ENCODE measurements at places on chromosomes 5 and 9.

DNA sequence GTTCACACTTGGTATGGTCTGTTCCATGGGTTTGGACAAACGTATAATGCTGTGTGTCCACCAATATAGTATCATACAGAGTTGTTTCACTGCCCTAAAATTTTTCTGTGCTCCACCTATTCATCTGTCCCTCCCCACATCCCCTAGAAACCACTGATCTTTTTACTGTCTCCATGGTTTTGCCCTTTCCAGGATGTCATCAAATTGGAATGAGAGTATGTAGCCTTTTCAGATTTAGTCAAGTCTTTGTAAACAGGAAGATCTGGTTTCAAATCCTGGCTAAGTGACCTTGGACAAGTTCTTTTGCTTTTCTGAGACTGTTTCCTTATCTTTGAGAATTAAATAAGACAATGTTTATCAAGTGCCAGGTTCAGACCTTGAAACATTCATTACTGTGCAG, 13.2 kb upstream of the LVRN start:
- no peak for DNase-seq

DNA sequence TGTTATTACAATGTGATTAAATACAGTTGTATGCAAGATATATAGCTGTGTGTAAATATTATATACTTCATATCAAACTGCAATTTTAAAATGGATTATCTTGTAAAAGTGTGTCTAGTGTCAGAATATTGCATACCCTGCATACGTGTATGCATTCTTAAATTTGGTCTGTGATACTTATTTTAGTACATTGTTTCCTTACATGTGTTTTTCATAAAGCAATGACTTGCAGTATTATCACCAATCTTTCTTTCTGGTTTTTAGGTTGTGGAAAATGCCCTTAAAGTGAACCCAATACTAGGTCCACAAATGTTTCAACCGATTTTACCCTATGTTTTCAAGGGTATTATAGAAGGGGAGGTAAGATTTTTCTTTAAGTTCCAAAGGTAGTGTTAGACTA, 28.5 kb upstream of the LRRC70 start:
- DNase-seq, result no peak

- no peak for DNase-seq
Measured at GRCh38 chr9:72431036-72431435, 66.0 kb upstream of the ZFAND5 start.

GRCh38 chr9:122546196-122546595, 6.7 kb upstream of the OR1N2 start:
- no peak for DNase-seq
